ENCODE measurements at places on chromosomes 16 and 17.
A peak's percentile ranks its signal among the peaks of the same experiment; 100 is the strongest.

GRCh38 chr16:17203424-17203823 is 267.3 kb downstream of the XYLT1 start:
- DNase-seq, result no peak

DNA sequence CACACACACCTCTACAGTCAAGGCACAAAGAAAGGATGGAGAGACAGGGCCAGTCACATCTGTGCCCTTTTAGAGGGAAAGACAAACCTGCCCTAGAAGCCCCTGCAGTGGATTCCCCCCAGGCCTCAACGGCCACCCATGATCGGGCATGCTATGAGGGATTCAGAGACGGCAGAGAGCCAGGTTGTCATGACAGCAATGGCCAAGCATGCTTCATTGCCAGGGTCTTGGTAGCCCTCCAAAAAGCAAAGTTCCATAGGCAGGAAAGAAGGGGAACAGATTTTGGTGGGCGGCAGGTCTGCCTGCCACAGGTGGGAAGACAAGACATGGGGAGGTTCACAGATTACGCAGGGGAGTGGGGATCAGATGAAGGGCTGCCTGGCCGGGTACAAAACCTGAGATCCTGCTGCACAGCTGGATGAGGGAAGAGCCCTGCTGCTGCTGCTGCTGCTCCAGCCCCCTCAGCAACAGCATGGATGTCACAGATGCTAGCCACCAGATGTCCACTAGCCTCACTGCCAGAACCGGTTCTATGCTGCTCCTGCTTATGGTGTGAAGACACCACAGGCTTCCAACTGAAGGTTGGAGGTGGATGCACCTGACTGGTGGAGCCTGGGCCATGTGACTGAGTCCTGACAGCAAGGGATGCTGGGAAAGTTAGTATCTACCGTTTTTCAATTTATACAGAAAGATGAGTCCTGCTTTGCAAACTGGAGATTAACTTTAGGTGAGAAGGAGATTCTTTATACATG is 17.8 kb downstream of the ACTG1 start:
- no peak for DNase-seq

GRCh38 chr16:47574091-47575054 is 113.2 kb downstream of the PHKB start:
- peak; percentile 19 for DNase-seq

GRCh38 chr16:68264128-68265077 is at the start of gene SLC7A6:
SLC7A6 (plus strand) TSS chr16:68264526; CDS start chr16:68274727, 10,201 bp downstream.
- DNase-seq, result peak; percentile 85

DNA sequence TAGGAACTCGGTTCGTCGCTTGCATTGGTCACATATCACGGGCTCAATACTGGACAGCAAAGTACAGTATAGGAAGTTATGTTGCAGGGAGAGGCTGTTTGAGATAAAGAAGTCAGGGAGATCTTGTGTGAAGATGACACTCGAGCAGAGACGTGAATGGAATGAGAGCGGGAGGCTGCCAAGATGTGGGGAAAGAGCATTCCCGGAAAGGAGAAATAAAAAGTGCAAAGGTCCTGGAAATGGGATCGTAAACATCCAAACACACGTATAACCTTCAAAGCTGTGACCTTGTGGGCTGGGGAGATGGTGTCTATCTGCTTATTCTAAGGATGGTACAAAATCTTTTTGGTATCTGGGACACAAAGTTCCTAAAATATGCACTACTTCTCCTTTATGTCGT is 43.0 kb upstream of the MYOCD start:
- DNase-seq, result no peak

DNA sequence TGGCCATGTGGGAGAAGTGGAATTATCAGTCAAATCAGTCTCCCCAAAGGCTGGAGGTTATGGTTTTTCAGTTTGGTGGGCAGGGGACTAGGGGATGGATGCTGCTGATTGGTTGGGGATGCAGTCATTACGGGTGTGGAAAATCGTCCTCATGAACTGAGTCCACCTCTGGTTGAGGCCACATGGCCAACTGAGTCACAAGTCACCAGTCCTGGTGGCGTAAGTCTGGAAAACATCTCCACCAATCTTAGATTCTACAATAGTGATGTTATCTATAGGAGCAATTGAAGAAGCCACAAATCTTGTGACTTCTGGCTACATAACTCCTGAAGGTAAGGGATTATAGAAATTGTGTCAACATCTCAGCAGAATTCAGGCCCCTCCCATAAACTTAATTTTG is 5.2 kb upstream of the RNF135 start:
- DNase-seq, result no peak

GRCh38 chr17:56679115-56679776 is 85.7 kb downstream of the NOG start:
- DNase-seq, result no peak

DNA sequence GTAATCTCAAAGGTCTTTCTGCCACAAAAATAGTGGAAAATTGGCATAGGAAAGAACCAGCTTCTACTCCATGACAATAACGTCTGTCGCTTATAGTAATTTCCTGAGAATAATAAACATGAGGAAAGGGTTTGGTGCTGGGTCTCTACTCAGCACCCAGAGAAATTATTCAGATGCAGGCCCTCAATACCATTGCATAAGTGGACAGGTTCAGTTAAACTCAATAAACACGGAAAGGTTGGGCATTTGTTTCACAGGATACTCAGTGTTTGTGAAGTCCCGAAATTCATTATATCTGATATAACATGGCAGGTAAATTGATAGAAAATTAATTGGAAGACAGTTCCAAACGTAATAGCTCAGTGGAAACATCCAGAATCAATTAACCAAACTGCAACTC is 254.0 kb downstream of the CNTNAP4 start:
- DNase-seq, result no peak
